ENCODE measurements at places on chromosomes 6 and 20.
A peak's percentile ranks its signal among the peaks of the same experiment; 100 is the strongest.

DNA sequence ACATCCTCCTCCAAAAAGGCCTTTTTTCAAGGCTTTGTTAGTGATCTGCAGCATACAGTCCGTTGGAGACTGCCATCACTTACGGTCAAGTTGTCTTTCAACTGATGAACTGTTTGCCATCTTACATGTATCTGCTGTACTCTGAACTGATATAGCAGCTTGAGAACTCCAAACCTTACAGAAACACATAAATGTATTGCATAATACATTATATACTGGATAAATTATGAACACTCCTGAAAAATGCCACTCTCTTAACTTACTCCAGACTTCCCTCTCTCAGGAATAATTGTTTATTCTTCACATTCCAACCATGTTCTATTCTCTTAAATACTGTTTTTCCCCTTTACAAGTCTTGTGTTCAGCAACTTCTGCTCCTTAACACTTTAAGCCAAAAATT is 14.6 kb upstream of the RHAG start:
- no peak for DNase-seq

DNA sequence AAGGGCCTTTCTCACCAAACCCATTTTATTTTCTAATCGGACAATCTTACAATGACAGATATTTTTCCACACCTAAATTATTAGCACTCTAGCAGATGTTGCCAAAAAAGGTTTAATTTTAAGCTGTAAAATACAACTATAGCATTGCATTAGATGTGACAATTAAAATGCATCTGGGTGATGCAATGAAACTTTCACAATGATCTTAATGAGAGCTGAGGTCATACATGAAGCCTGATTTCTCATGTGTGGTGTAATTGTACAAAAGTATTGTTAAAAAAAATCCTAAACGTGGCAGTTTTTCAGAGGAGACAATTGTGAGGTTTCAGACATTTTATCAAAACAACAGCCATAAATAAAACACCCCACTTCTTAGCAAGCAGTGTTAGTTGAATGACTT is 606.0 kb downstream of the HDGFL1 start:
- DNase-seq = no peak

GRCh38 chr6:149150801-149151398 is 166.6 kb upstream of the TAB2 start:
- no peak for DNase-seq

- no peak for DNase-seq
Observed at GRCh38 chr6:90230548-90231215, 66.0 kb downstream of the BACH2 start.

DNA sequence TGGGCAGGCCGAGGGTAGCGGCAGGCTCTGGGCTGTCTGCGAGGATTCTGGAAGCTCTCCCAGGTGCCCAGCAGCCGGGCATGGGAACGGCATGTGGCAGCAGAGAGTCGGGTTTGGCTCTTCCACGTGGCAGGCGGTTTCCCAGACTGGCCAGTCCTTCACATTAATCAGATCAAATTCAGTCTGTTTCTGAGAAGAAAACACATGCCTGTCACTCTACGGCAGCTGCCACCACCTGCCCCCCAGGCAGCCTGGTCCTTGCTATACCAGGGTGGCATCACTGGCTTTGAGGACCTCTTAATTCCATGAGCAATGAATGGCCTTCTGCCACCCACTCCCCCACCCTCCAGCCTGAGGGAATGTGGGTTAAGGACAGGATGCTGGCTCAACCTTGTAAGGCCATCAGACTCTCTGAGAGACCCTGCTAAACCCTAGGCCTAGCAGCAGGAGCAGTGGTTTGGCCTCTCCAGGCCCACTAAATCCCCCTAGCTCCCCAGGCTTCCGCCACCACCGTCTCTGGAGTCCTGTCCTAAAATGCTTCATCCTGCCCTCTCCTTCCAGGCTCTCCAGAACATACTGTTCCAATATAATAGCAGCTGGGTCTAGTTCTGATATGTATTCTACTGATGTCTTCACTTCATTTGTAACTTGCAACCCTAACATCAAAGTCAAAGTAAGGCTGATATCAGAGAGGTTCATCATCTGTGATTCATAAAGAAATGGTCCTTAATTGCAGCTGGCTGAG is 47.8 kb downstream of the PLCG1 start:
- DNase-seq = no peak

DNA sequence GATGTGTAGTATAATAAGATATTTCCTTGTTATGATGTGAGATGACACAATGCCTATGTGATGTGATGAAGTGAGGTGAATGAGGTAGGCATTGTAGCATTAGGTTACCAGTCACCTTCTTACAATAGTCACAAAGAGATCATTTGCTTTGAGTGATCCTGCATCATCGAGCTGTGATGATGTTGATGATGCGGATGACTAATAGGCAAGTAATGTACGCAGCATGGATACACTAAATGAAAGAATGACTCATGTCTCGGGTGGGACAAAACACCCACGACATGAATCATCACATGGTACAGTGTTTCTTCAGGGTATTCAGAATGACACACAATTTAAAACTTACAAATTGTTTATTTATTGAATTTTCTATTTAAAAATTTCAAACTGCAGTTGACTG is 806.3 kb upstream of the GJE1 start:
- no peak for DNase-seq

GRCh38 chr6:43992783-43993644 is 134.2 kb downstream of the MRPL14 start:
- no peak for DNase-seq

GRCh38 chr6:30156262-30156599 is 4.8 kb downstream of the TRIM10 start:
- DNase-seq = no peak

DNA sequence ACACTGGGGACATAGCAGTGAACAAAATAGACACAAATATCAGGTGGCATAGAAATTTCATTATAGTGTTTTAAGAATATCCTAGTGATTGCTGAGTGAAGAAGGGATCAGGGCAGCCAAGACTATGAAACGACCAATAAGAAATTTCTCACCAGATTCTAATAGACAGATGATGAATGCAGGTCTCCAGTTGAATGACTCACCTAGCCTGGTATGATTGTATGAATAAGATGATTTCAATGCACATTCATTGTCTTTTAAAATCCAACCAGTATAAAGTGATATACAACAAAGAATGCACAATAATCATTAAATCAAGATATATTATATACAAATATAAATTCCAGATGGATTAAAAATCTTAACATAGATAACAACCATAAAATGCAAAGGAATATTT is 124.5 kb upstream of the TENT5A start:
- no peak for DNase-seq

DNA sequence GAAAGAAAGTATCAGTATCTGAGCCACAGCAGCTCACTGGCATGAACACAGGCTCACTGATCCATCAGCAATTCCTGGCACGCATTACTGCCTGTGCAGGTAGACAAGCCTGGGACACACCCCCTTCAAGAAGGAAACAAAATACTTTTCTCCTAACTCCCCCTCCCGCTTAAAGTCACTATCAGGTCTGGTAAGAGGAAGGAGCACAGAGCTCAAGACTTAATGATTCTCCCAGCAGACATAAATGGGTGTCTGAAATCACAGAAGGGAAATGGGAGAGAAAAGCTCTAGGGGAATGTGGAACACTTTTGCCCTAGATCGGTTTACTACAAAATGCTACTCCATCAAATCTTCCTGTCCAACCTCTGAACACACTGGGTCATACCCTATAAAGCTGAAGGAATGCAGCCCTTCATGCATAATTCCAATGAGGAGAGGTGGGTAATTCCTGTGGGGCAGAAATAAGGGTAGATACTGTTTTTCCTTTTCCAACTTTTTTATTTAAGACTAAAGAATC is at the start of gene ADGRF1:
ADGRF1 (minus strand) TSS at position 58 of the 517 bp plus-strand sequence. CDS start 13,271 bp downstream, outside the sequence.
- DNase-seq = no peak

GRCh38 chr20:3163099-3164042 is 3.7 kb upstream of the FASTKD5 start:
- DNase-seq = no peak

DNA sequence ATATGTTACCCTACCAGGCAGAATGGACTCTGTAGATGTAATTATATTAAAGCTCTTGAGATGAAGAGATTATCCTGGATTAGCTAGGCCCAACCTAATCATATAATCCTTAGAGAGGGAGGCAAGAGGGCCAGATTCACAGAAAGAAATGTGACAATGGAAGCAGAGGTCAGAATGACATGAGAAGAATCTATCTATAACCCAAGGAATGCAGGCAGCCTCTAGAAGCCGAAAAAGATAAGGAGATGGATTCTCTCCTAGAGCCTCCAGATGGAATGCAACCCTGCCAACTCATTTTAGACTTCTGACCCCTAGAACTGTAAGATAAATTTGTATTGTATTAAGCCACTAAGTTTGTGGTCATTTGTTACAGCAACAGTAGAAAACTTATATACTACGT is 12.3 kb downstream of the PXT1 start:
- no peak for DNase-seq

DNA sequence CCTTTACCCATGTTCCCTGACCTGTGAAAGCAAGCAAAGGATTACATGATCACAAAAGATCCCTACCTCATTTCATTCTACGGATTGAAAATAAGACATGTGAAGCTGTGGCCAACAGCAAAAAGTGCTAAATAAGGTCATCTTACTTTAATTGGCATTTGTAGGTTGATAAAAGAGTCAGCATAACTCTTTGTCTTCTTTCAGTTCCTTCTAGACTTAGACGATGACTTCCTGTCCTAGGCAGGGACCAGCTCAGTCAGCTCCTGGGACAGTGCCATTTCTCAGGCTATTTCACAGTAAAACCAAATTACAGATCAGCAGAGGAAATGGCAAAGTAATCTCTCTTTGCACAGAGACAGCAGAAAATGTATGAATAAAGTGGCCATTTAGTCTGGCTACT is 480.7 kb downstream of the RFPL4B start:
- DNase-seq = no peak

DNA sequence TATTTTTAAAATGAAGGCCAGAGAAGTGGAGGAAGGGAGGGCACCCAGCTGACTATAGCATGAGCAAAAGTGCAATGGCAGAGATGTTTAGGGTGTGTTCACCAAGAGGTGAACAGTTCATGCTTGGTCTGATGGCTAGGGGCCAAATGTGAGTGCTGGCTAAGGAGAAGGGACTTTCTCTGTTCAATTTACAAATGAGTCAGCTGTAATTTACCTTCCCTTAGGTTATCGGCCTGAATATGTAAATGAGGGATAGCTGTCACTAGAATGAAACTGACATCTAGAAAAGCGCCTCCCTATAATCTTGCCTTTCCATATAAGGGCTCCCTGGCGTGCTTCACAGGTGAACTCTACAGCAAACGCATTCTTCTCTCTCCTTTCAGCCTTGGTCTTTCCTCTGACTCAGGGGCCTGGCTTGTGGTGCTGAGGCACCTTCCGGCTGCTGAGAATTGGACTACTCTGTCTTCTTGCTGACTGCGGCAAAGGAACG is 114.7 kb upstream of the BACH2 start:
- no peak for DNase-seq

GRCh38 chr6:146819596-146820320 is 221.0 kb downstream of the ADGB start:
- no peak for DNase-seq

DNA sequence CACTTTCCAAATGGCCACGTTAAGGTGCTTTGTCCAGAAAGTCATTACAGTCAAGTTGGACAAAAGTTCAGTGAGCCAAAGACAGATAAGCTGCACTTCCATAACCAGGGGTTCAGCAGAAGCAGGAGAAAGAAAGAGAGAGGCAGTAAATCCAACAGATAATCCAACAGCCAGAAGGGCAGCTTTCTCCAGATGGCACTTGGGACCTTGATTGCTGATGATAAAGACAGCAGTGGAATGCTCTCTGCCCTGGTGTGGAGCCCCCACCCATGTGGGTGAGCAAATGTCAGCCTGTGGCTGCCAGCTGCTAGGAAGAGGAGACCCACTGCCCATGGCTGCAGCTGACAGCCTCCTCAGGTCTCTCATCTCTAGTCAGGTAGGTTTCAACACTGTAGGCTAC is 18.7 kb upstream of the NRSN1 start:
- DNase-seq = no peak

DNA sequence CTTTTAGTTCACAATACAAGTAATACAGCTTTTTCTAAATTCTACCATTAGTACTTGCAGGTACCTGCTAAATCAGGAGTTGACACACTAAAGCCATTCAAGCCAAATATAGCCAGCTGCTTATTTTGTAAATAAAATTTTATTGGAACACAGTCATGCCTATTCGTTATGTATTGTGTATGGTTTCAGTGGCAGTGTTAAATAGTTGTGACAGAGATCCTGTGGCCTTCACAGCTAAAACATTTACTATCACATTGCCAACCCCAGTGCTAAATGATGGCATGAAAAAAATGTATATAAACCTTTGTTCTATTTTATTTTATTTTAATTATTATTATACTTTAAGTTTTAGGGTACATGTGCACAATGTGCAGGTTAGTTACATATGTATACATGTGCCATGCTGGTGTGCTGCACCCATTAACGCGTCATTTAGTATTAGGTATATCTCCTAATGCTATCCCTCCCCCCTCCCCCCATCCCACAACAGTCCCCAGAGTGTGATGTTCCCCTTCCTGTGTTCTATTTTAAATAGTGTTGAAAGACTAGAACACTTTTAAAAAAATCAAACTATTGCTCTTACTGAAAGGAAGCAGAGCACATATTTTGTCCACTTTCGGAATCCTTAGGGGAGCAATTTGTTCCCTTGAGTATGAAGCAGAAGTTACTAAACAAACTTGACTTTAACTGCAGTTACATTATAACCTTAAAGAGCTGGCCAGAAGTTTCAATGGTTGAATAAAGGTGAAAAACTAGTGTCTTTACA is 115.7 kb downstream of the PRIM2 start:
- DNase-seq = no peak

DNA sequence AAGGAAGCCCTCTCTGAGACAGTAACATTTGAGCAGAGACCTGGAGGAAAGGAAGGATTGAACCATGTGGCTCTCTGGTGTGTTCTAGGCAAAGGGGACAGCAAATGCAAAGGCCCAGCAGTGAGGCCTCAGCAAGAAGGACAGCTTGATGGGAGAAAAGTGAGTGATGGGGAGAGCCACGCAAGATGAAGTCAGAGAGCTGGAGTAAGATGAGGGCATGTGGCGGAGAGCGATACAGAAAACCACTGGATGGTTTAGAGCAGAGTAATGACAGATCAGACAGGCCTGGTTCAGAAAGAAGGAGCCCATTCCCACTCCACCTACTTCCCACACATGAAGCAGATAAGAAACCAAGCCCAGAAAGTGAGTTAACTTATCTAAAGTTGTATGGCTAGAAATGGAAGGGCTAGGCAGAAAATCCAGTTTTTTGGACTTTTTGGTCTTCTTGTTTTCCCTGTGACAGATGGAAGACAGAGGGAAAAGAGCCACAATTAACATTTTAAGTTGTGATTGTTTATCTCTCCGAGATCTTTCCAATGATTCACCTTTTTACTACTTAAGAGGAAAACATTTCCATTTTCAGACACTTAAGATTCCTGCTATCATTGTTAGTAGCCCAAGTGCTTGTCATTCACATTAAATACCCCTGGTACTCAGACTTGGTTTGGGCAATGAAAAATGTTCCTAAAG is 723 bp upstream of the SNPH start:
- DNase-seq = no peak

GRCh38 chr6:3026791-3027626 is 27.3 kb downstream of the NQO2 start:
- DNase-seq = peak; percentile 10

GRCh38 chr20:1388741-1389483 is 3.9 kb downstream of the FKBP1A start:
- no peak for DNase-seq

- no peak for DNase-seq
Observed at GRCh38 chr20:50969912-50970311, 11.3 kb downstream of the MOCS3 start.

All from stimulated activated CD8-positive, alpha-beta memory T cell treated with anti-CD3 and anti-CD28 coated beads, Interleukin-7, amount 100 ng/mL, for 1 hour (primary cell).